ENCODE measurements at places on chromosomes 1 and 21.

DNA sequence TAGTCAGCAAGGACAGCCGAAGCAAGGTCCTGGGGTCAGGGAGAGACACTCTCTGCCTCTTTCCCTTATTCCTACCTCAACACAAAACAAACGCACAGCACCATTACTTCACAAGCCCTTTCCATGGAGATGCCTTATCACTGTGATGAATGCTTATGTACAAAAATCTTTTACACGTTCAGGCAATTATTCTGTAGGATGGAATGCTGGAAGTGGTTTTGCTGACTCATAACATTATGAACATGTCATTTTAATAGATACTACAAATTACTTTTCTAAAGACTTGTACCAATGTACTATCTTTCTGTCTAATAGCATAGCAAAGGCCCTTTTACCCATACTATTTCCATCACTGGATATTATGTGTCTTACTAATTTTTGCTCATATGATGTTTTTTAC lies 98.4 kb downstream of the TTLL7 start:
- no peak for DNase-seq

DNA sequence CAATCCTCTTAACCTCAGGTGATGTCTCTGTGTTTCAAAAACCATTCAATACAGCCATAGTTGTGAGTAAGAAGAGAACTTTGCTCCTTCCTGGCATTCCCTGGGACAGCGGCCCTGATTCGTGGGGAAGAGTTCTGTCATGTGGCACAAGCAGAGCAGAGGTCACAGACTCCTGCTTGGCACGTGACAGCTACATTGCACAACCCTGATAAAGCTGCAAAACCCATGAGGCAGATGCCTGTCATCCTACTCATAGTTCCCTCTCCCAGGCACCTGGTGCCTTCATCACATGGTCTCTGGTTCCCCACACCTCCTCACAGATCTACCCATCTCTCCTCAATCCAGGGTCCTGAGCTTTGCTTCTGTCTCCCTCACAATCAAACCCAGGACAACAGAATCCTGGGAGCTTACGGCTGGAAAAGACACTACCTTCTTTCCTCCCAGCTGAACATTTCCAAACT lies 70.8 kb downstream of the PLPP3 start:
- no peak for DNase-seq

- no peak for DNase-seq
Measured at GRCh38 chr1:100485855-100486258, 52.1 kb upstream of the GPR88 start.

DNA sequence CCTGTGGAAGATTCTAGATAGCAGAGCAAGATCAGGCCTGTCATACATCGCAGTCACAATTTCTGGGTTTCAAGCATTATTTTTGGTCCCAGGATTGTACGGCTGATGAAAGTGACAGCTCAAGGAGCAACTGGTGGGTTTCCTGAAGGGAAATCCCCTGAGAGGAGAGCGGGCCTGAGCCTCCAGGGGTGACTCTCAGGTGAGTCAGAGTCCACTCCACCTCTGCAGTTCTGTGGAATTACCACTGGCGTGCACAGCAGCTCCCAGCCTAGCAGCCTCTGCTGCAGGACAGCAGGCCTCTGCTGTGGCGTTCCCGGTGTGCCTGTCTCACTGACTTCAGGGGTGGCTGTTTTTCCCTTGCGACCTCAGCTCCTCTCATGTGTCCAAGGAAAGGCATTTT lies 24.4 kb downstream of the SLC66A1 start:
- no peak for DNase-seq

DNA sequence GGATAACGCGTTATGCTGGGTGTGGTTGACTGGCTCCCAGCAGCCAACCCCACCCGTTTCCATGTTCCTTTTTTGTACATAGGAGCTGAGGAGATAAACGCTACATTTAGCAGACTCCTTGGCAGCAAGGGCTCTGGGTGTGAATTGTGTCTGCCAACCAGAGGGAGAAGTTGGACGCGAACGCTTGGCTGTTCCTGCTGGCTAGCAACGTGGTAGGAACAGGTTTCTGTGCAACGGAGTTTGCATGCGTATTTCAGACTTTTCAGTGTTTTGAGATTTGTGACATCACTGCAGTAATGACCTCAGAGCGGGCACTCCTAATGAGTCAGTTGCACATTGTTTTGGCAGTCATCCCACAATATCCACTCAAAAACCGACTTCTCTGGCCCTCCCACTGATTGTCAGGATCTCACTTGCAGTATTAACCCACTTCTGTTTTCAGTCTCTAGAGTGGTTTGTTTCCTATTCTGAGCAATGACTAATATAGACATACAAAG lies 98.7 kb upstream of the RGS1 start:
- DNase-seq = no peak

GRCh38 chr1:239840336-239840735 lies 251.3 kb upstream of the FMN2 start:
- DNase-seq = no peak

- DNase-seq = no peak
Measured at GRCh38 chr1:60978421-60979357, 103.7 kb upstream of the NFIA start.

DNA sequence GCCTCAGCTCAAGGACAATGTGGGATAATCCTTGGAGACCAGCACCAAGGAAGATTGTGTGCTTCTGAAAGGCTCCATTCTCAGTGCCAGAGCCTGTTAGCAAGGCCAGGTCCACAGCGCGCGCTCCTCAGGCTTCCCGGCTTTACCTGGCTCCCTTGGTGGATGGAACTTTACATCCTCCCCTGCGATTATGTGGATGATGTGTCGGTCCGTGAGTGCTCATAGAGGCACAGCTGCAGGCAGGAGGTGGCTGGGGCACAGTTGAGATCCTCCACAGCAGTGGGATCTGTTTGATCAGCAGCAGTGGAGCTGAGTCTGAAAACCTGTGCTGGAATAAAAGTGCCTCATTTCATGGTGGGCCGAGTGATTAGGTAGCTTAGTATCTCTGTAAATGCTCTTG lies 62.7 kb downstream of the PRDM2 start:
- no peak for DNase-seq

- DNase-seq = no peak
Measured at GRCh38 chr1:239603530-239603929, 217.2 kb downstream of the CHRM3 start.

GRCh38 chr1:177723533-177723932 lies 246.3 kb downstream of the SEC16B start:
- DNase-seq = no peak

GRCh38 chr1:75503221-75503974 lies 107.5 kb downstream of the SLC44A5 start:
- no peak for DNase-seq

- DNase-seq = no peak
Measured at GRCh38 chr1:50841791-50842387, 118.2 kb downstream of the FAF1 start.

- no peak for DNase-seq
Measured at GRCh38 chr1:168918860-168919741, 187.4 kb upstream of the ATP1B1 start.

DNA sequence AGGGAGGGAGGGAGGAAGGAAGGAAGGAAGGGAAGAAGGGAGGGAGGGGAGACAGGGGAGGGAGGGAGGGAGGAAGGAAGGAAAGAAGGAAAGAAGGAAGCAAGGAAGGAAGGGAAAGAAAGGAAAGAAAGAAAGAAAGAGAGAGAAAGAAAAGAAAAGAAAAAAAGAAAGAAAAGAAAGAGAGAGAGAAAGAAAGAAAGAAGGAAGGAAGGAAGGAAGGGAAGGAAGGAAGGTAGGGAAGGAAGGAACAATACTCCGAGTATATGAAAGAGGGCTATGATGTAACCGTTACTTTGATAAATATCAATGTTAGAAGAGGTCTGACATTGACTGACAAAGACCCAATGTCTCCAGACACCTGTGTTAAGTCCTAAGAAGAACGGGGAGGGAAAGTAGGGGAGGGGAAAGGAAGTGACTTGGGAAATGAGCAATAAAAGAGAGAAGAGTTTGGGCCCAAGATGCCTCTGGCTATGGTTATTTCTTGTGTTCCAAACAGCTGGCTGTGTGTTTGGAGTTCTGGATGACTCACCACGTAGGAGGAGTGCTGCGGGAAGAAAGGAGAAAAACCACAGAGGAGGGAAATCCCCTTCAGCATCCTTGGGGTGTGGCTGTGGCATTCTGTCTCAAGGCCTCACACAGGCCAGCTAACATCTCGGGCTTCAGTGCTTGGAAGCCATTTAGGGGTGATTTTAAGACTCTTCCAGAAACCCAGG lies 37.0 kb upstream of the RXRG start:
- DNase-seq = no peak

DNA sequence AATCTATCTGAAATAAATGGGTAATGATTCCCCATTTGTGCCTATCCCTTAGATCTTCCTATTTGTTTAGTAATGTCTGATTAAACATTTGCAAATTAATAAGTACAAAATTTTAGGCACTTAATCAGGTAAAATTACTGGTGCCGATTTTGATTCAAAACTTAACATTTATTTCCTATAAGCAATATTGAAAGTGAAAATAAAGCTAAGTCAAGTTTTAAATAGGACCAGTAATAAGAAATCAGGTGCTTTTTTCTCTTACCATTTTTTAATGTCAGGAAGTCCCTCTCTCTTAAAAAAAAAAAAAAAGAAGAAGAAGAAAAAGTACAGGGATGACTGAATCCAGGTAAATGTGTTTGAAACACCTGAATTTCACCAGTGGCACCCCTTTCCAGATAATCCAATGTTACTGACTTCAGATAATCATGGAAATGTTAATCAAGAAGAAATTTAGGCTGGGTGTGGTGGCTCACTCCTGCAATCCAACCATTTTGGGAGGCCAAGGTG lies 836 bp upstream of the GBP4 start:
- DNase-seq = no peak

- DNase-seq = no peak
Measured at GRCh38 chr1:199766218-199766792, 261.2 kb upstream of the NR5A2 start.

DNA sequence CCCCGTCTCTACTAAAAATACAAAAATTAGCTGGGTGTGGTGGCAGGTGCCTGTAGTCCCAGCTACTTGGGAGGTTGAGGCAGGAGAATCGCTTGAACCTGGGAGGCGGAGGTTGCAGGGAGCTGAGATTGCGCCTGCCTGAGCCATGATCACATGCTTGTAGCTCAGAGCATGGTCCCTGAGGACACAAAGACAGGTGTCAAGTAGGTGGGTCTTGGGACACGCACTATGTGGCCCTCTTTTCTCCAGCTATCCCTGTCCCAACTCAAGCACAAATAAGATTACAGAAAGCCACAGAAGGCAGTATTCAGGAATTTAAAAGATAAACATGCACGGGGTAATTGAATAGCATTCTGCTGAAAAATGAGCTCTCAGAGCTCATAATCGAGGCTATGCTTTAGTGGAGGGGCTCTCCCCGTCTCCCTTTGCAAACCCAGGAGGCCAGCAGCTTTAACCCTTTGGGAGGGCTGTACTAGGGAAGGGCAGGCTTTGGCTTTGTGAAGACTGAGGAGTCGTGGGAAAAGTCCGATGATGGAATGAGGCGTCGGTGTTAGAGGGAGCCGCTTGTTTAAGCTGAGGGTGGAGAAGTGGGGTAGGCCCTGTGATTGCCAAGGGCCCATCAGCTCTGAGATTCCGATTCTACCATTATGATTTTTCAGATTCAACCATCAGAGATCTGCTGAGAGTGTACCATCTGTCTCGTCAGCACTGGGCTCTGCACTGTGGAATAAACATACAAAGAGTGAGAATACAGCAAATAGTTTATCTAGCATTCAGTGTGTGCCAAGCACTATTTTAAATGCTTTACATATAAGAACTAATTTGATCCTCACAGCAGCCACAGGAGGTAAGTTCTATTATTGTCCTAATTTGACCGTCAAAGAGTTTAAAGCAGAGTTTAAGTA lies 59.7 kb upstream of the CD34 start:
- DNase-seq = no peak

- no peak for DNase-seq
Measured at GRCh38 chr1:43272161-43272560, 2.4 kb downstream of the TMEM125 start.

DNA sequence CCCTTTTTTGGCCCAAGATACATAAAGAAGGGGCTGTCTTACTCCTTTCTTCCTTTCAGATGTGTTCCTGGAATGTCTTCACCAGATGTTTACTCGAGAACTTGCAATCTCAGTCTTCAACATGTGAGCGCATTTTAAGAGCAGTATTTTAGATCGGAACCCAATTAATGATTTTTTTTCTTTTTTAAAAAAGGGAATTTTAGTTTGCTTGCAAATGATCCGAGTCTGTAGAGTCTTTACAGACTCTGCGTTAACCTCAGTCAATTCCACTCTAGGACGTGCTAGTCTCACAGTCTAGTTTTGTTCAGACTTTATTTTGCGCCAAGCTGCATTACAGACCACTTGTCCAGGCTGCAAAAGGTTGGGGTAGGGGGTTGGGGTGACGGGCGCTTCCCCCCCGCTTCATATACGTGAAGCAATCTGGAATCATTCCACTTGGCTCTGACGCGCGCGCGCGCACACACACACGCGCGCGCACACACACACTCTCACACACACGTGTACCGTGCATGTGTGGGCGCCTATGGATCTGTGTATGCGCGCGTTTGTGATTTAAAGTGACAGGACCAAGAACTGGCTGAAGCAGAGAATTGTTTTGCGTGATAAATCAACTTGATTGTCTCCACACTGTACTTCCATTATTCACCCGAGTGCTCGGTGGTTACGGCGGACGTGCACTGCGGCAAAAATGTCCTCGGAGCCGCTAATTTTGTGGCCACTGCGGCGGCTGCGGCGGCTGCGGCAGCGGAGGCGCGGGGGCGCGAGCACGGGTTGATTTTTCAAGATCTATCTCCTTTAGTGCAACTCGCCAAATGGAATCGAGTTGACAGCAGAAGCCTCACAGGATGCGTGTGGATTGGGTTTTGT lies 25.6 kb upstream of the NFIA start:
- DNase-seq = peak; percentile 91

GRCh38 chr21:46674430-46675007 lies 39.0 kb downstream of the PRMT2 start:
- no peak for DNase-seq

DNA sequence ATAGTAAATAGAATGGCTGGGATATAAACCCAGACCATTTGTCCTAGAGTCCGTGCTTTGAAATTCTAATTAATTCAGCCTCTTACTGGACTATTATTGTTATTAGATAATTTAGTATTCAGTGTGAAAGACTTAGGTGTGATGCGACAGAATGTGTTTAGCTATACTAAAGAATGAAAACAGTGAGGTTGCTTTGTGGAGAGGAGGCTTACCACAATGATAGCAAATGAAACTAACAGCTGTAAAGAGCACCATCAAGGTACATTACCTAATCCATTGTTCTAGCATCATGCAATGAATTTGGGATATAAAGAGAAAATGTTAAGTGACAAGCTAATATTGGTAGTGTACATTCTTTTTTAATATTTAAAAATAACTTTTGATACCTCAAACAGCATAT lies 911.1 kb downstream of the KCNT2 start:
- no peak for DNase-seq
